Caudate nucleus (tissue), 63 donors: ENCODE measurements at places on chromosomes 1 and 21.

DNA sequence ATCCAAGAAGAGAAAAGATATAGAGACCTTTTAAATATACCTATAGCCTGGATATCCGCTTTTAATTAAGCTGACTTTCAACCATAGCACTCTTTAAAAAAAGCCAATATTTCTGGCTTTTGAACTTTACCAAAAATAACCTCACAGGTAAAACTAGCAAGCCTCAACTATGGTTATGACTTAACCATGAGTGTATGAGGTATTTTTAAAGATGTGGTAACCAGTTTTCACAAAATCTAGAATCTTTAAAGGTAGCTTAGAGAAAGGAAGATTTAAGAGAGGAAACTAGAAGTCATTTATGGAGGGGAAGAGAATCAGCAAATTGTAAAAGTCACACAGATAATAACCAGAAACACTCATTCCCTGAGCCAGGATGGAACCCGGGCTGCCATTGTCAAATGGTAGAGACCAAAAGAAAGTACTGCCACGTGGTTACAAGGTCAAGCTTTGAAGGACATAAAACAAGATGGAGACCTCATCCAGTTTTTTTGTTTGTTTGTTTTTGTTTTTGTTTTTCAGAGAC lies 288.4 kb upstream of the RGS18 start:
- DNase-seq, result no peak

- DNase-seq, result no peak
Measured at GRCh38 chr1:150352866-150353265, 11.1 kb upstream of the RPRD2 start.

DNA sequence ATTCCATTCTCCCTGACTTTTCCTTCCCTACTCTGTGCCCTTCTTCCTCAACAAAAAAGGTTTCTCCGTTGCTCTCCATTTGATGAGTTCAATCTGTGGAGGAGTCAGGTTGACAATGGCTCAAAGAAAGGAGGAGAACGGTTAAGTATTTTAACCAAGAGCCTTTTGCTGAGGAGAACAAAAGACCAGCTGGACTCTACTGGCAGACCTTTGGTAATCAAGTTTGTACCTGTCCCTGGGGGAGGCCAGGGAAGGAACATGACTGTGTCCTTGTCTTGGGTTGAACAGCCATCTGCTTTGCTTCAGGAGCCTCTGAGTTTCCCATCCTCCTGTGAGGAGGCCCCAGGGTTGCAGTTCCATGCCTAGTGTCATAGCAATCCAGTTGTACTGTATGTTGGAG lies 29.9 kb downstream of the TTF2 start:
- no peak for DNase-seq

GRCh38 chr1:7471836-7472235 lies 299.3 kb upstream of the VAMP3 start:
- no peak for DNase-seq

GRCh38 chr1:54967372-54967771 lies 13.1 kb upstream of the TMEM61 start:
- DNase-seq, result no peak

- DNase-seq, result no peak
Measured at GRCh38 chr1:91091812-91092211, 70.0 kb upstream of the ZNF644 start.

DNA sequence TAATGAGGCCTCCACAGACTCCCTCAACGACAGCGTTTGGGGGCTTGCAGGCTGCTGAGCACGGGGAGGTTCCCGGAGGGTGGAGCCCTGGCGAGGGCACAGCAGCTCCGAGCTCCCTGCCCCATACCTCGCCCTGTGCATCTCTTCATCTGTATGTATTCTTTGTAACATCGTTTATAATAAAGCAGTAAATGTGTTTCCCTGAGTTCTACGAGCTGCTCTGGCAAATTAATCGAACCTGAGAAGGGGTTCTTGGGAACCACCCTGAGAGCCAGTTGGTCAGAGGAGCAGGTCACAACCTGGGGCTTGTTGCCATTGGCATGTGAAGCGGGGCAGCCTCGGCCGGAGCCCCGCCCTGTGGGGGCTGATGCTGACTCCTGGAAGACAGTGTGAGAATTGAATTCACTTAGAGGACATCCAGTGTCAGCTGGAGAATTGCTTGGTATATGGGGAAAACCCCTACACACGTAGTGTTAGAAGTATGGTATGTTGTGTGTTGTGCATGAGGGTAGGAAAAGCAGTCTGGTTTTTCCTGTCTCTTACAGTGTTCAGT lies 11.5 kb downstream of the SLC37A1 start:
- DNase-seq, result no peak

- DNase-seq, result no peak
Measured at GRCh38 chr1:81702079-81702715, 98.5 kb upstream of the ADGRL2 start.

GRCh38 chr1:239392271-239392670 lies 5.9 kb downstream of the CHRM3 start:
- DNase-seq, result no peak

- no peak for DNase-seq
Measured at GRCh38 chr1:77686796-77687518, 4.5 kb upstream of the ZZZ3 start.

- no peak for DNase-seq
Measured at GRCh38 chr1:59105548-59106507, 191.1 kb upstream of the FGGY start.

DNA sequence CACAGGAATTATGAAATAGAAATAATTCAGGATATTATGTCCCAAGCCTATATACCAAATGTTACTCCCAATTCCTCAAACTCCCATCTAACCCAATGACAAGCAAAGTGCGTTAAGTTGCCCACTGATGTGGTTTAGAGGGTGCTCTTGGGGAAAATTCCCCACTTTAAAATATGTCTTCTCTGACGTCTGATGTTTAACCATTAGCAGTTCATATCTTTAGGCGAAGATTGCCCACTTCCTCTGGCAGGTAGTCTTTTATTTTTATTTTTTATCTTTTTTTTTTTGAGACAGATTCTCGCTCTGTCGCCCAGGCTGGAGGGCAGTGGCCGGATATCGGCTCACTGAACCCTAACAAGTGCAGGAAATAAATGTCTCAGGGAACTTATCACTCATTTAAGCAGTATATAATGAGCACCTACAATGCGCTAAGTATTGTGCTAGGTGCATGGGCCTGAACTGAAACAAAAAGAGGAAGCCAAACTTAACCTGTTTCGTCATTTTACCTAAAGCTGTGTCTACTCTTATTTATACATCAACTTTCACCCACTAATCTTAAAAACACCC lies 1.3 kb upstream of the LYST start:
- no peak for DNase-seq

DNA sequence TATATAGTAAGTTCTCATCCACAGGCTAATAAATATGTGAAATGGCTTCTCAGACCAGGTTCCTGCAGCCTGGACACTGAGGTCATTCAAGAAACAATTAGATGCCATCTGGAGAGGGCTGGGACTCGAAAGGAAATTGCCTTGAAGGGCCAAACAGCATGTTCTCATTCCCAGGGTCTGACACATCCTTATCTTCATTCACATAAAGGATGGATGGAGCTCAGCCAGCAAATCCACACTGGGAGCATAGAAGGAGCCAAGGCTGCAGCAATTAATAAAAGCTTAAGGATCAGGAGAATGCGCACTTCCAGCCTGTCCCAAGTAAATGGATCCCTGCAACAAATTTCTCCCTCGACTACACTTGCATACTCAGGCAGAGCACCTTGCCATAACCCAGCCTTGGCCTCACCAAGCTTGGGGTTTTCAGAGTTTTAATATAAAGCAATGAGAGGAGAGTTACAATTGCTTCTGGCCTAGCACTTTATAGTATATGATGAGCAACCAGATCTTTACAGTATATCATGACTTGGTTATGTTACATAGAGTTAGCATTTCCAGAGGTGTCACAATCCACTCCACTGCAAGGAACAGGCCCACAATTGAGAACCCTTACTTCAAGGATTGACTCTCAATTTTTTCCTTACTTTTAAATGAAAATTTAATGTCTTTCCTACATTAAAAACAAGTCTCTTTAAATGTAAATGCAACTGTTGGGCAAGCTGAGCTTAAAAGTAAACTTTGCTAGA lies 55.9 kb downstream of the BCAR3 start:
- no peak for DNase-seq

GRCh38 chr1:10637834-10638558 lies 158.4 kb downstream of the CASZ1 start:
- no peak for DNase-seq

DNA sequence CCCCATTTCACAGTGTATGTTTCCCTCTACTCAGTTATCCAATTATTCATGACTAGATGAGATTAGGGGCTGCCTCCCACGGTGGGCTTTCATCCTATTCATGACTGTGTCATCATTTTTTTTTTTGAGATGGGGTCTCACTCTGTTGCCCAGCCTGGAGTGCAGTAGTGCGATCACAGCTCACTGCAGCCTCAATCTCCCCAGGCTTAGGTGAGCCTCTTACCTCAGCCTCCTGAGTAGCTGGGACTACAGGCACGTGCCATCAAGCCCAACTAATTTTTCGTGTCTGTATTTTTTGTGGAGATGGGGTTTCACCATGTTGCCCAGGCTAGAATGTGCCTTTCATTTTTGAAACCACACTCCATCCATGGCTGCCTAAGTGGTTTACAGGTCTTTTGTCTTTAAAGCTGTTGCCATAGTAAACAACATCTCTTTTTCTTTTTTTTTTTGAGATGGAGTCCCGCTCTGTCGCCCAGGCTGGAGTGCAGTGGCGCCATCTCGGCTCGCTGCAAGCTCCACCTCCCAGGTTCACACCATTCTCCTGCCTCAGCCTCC lies 60.0 kb downstream of the PIK3CD start:
- DNase-seq, result no peak

GRCh38 chr1:10691740-10692125 lies 104.7 kb downstream of the CASZ1 start:
- no peak for DNase-seq

- no peak for DNase-seq
Measured at GRCh38 chr1:149977345-149977744, 33.2 kb downstream of the OTUD7B start.

DNA sequence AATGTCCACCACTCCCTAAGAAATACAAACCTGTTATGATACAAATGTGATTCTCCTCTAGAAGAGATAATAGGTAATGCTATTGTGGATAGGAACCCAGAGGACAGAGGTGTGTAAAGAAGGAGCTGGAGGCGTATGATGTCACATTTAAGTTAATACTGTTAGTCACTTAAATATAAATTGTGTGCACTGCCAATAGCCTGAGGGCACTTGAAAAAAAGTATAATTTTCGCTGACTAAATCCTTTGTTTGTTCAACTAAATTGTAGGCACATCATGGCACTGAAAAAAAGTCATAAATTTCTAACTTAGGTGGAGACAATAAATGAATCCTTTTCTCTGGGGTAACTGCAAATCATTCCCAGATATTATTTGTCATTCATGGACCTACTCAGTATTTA lies 4.4 kb downstream of the RCSD1 start:
- no peak for DNase-seq

DNA sequence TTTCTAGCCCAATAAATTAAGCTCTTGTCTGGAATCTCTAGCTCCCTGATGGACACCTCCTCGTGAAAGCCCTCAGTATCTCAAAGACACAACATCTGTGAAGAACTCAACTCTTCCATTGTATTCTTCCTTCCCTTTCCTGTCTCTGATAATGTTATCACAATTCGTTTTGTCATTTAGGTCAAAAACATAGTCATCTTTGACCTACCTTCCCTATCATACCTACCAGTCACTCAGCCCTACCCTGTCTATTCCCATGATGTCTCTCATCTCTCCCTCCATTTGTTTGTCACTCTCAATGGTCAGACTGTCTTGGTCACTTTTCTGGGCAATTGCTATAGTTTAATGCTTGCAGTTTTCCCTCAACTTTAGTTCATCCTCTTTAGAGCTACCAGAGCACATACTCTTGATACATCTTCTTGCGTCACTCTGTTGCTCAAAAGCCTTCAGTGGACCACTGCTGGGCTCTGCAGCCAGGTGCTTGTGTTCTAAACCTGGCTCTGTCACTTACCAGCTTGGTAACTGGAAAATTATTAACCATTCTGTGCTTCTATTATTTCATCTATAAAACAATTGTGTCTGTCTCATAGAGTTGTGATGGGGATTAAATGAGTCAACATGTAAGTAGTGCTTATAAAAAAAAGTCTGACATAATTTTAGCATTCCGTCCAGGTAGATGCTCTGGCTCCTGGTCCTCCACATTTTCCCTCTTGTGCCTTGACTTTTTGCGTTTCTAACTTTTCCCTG lies 39.6 kb downstream of the DDR2 start:
- DNase-seq, result no peak

- DNase-seq, result no peak
Measured at GRCh38 chr1:64245495-64245894, 42.1 kb downstream of the UBE2U start.

- no peak for DNase-seq
Measured at GRCh38 chr1:14094611-14095400, 394.8 kb downstream of the PRDM2 start.

GRCh38 chr1:65412256-65412983 lies 8.0 kb upstream of the LEPR start:
- DNase-seq, result no peak

DNA sequence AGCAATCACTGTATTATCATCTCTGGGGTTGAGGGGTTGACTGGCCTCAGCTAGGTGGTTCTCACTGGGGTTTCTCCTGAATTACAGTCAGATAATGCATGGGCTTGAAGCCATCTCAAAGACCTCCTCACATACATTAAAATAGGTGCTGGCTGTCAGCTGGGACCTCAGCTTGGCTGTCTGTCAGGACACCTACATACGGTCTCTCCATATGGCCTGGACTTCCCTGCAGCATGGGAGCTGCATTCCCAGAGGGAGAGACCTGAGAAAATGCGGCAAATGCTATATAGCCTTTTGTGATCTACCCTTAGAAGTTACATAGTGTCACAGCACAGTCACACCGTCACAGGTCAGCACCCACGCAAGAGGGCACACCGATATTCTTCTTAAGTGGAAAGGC lies 93.6 kb downstream of the TSEN15 start:
- DNase-seq, result no peak

DNA sequence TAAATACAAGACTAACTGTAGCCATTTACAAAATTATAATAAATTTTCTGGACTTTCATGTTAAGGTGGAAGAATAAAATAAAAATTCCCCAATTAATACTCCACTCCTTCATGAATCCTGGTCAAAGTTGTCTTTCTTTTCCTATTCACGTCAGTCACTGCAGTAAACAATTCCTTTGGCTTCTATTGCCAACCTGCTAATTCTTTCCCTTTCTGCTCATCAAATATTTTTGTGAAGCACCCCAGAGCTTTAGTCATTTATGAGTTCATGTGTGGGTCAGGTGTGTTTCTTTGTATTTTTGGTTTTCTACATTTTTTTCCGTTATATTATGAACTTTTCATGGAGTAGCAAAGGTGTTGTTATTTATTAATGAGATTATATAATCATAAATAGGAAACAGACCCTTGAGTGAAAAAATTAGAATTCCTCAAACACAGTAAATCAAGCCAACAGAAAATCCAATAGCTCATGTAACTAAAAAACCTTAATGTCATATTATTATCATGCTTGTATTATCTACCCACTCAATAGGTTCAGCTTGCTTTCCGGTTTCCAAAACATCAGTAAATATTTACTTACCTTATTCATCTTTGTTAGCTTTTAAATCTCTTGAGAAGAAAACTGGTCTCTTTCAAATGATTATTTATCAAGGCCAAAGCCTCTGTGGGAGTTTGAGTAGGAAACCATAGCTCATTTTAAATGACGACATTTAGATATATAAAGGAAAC lies 29.6 kb upstream of the PLA2G4A start:
- no peak for DNase-seq

- no peak for DNase-seq
Measured at GRCh38 chr1:117709249-117709691, 103.4 kb downstream of the TENT5C start.
